ENCODE measurements at places on chromosomes 12 and 14. TPM values are rescaled to one million over a fixed set of nuclear protein-coding genes. Genes with fewer than 3 reads are reported as not detected.

Gene PDE3A
- total RNA-seq, result 1.3 TPM

Gene GNG2
- 180 TPM for total RNA-seq

Gene RNASE2
- total RNA-seq, result 38.3 TPM

Gene PZP
- total RNA-seq, result not detected

Gene DLK1
- total RNA-seq, result not detected

Gene TXNDC16
- total RNA-seq, result 18.5 TPM

Gene PRICKLE1
- total RNA-seq, result 1.9 TPM

Gene SCN8A
- 0.21 TPM for total RNA-seq
